Gastrocnemius medialis (tissue), 4 donors: ENCODE measurements at places on chromosomes 1 and 21.

- DNase-seq, result no peak
Observed at GRCh38 chr1:160761046-160761445, 22.0 kb downstream of the SLAMF7 start.

DNA sequence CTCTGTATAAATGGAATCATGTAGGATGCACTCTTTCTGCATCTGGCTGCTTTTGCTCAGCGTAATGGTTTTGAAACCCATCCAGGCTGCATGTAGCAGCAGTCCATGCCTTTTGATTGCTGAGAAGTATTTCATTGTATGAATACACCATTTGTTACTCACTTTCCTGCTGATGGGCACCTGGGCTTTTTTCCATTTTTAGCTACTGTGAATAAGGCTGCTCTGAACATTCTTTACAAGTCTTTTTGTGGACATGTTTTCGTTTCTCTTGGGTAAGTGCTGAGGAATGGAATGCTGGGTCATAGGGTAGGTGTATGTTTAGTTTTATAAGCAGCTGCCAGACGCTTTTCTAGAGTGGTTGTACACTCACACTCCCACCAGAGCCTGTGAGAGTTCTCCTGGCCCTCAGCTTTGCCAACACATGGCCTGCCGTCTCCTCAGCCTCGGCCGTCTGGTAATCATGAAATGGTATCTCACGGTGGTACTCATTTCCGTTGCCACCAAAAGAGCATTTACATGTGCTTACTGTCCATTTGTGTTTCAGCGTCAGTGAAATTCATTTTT lies 22.7 kb downstream of the SLX9 start:
- no peak for DNase-seq

GRCh38 chr1:224815647-224816046 lies 113.8 kb upstream of the DNAH14 start:
- no peak for DNase-seq

GRCh38 chr1:30383221-30383711 lies 340.1 kb downstream of the MATN1 start:
- no peak for DNase-seq

- DNase-seq, result no peak
Observed at GRCh38 chr1:22408230-22408629, 43.4 kb upstream of the ZBTB40 start.

- peak; percentile 85 for DNase-seq
Observed at GRCh38 chr1:26171084-26172072, at the start of gene ZNF593OS. Gene ZNF593OS, minus strand, starts transcription at chr1:26171832. Its CDS starts 171 bp downstream, at chr1:26171661.

DNA sequence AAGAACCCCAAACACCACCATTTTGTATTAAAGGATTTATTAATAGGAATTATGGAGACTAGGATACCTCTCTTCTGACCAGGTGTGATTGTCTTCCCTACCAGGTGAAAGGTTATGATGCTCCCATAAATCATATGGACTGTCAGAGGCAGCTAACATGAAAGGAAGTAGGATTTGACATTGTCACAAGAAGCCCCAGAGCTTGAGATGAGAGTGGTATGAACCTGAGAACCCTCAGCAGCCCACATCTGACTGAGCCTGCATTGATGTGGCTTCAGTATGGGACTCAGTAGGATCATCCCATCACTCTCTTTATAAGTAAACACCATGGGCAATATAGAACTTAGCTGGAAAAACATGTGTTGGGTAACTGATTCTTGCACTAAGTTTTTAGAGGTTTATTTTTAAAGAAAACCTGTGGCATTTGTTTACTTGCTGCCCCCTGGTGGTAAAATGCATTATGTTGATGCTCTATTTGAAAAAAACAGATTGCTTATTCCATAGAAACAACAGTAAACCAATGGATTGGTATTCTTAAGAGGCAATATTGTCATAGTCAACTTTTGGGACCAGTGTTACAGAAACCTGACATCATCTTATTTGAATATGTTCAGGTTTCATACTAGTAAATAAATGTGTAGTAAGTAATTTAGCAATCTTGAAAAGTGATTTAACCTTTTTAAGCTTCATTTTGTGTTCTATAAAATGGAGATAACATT lies 16.6 kb upstream of the CACYBP start:
- DNase-seq, result no peak

- no peak for DNase-seq
Observed at GRCh38 chr1:58919959-58920321, 136.1 kb upstream of the JUN start.

- DNase-seq, result no peak
Observed at GRCh38 chr1:198726455-198726854, 87.6 kb downstream of the PTPRC start.

- DNase-seq, result no peak
Observed at GRCh38 chr1:53285969-53286760, 41.7 kb downstream of the LRP8 start.

DNA sequence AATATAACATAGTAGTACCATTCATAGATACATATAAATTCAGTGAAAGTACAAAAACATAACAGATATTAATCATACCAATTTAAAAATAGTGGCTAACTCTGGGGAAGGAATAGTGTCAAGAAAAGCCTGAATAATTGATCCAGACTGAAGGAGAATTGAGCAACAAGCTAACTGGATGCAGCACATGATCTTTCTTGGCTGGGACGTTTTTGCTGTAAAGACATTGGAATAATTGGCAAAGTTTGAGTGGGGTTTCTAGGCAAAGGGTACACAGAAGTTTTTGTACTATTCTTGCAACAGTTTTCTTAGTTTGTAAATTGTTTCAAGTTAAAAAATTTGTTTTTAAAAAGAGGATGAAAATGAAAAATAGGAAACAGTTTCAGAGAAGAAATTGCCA lies 2.6 kb upstream of the SH3GLB1 start:
- no peak for DNase-seq

DNA sequence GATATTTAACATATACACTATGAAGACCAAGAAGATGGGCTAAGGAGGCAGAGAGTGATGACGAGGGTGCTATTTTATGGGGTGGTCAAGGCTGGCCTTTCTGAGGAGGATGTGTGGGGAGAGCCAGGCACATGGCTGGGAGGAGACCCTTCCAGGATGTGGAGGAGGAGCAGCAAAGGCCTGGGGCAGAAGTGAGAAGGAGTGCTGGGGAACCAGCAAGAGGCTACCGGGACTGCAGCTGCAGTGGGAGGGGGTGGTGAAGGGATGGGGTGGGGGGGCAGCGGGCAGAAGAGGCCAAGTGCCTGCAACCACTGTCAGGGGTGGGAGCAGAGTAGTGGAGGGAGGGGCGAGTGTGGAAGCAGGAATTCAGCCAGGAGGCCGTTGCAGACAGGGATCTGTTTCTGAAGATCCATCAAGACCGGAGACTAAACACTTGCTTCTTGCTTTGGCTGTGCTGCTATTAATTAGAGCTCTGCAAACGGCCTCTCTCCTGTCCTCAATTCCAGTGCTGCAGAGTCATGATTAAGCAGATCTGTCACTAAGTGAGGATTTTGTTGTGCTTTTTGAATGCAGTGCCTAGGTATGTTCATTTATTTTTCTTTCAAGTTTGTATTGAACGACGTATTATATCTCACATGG lies 89.9 kb downstream of the IER5 start:
- no peak for DNase-seq

DNA sequence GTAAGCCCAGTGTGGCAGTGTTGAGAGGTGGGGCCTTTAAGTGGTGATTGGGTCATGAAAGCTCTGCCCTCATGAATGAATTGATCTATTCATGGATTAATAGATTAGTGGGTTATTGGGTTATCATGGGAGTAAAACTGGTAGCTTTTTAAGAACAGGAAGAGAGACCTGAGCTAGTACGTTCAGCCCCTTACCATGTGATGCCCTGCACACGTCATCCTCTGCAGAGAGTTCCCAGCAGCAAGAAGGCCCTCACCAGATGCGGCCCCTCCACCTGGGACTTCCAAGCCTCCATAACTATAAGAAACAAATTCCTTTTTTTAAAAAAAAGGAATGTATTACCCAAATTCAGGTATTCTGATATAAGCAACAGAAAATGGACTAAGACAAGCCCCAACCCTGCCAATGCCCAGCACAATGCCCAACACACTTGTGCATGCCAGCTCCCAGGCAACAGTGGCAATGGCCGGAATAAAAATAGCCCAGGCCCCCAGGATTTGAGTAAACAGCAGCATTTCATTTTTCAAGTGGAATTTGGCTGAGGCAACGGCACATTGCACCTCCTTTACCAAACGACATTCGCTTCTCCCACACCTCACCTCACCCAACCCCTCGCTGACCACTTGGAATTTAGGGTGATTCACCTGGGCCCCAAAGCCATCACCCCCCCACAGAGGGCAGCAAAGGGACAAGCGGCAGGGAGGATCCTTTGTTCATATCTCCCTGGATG lies 215.9 kb downstream of the TOMM20 start:
- no peak for DNase-seq

GRCh38 chr1:155117610-155118009 lies 10.1 kb upstream of the EFNA1 start:
- DNase-seq, result no peak

- DNase-seq, result no peak
Observed at GRCh38 chr1:197149340-197149739, 2.9 kb upstream of the ASPM start.

GRCh38 chr1:223110952-223111351 lies 32.1 kb downstream of the TLR5 start:
- DNase-seq, result no peak

- DNase-seq, result no peak
Observed at GRCh38 chr1:2103266-2103900, 53.2 kb downstream of the PRKCZ start.

DNA sequence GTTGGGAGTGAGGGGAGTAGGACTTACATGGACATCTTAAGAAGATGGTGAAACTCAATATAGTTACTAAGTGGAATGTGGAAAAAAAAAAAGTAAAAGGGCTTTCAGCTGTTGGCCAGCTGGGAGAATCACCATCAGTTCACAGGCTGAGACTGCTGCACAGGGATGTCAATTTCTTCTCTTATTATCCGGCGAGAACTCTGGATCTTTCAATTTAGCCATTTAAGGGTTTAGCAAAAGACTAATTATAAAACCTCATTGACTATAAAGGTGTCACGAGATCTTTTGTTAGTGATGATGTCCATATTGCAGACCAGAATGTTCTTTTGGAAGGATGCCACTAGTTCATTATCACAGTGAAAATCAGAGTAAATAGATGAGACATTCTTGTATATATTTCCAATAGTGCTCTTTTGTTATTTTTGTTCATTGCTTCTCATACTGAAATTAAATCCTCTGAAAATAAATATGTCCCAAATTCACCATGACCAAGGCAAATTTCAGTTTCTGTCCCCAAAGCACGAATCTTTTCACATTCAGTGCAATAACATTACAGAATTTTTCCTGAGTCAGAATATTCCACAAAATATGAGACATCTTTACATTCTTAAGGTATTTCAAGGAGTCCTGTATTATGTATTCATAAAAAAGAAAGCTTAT lies 266.1 kb downstream of the DNM3 start:
- DNase-seq, result no peak

- DNase-seq, result no peak
Observed at GRCh38 chr1:25182629-25183028, 49.7 kb downstream of the SYF2 start.

DNA sequence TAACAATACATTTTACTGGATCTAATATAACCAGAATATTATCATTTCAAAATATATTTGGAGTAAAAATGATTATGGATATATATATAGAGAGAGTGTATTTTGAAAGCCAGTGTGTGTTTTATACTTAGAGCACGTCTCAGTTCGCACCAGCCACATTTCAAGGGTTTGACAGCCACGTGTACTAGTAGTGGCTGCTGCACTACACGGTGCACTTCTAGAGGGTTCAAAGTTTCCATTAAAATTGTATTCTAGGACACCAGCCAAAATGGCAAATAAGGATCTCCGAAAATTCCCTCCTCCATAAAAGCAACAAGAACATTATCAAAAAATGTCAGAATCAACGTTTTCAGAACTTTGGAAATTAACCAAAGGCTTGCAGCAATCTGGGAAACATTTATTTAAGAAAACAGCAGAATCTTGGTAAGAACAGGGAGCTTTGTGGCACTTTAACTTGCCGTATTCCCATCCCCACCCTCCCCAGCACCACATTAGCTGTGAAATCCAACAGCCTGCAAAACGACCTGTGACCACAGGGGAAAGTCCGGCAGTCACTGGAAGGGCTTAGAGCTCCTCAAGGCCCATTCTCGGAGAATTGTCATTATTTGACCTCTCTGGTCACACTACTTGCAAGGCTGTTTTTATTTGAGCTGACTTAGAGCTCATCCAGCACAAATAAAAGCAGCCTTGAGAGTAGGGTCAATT lies 33.5 kb upstream of the MRPS6 start:
- no peak for DNase-seq

DNA sequence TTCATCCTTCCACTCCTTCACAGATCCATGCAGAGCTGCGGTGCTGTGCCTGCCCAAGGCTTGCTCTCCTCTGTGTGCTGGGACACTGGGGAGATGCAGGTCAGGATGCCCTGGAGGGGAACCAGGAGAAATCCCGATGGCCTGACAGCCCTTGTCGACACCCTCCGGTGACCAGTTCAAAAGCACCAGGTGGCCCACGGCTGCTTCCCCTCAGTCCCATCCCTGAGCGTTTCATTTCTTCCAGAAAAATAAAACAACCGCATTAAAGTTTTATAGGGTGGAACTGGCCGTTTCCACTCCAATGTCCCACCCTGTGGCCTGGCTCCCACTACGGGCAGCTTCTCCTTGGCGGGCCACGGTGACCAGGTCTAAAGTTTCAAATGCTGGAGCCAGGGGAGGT lies 48.3 kb downstream of the SLC66A1 start:
- DNase-seq, result no peak

GRCh38 chr1:228096416-228097332 lies 6.5 kb downstream of the C1orf35 start:
- DNase-seq, result peak; percentile 6

- DNase-seq, result no peak
Observed at GRCh38 chr1:41171266-41171874, 70.7 kb downstream of the SCMH1 start.

GRCh38 chr1:53196017-53196484 lies 573 bp upstream of the CPT2 start:
- DNase-seq, result no peak

GRCh38 chr1:36159614-36160387 lies 3.8 kb downstream of the MAP7D1 start:
- DNase-seq, result no peak

DNA sequence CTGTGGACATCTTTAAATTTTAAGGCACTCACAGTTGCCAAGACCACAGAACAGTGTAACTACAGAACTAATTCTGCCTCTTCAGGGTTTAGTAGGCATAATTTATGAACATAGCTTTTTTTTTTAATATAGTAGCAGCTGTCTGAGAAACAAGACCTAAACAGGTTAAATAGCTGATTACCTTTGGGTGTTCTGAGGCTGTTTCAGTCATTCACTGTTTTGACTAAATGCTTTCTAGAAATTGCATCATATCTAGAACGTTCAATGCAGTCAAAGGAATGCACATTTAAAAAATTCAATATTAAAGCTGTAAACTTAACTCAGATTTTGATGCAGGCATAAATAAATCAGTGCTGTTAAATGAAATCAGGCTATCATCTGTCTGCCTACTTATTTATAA lies 101.6 kb downstream of the BRINP3 start:
- DNase-seq, result no peak
